ENCODE measurements at places on chromosomes 2 and 18. TPM values are rescaled to one million over a fixed set of nuclear protein-coding genes. Genes with fewer than 3 reads are reported as not detected.

- no peak for DNase-seq
Observed at GRCh38 chr18:49490246-49490762, 3.3 kb upstream of the C18orf32 start.

Gene MARCO
- 122 TPM for total RNA-seq

Gene ZNF892
- total RNA-seq: 5.0 TPM

DNA sequence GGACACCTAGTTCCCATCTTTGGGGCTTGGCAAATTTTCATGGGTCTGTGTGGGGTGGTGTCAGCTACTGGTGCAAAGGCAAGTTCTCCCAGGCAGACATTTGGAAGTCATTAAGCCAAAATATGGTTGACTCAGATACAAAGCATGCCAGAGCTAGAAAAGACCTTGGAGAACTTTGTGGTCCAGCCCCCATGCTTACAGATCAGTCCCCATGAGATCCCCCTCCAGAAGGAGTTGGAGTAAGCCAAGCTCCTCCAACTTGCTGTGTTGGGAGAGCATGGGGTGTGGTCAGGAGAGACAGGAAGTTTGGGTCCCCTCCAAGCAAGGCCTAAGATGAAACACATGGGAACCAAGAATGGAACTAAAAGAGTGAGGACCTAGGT lies 224.5 kb downstream of the CYP26B1 start:
- no peak for DNase-seq

- DNase-seq: no peak
Observed at GRCh38 chr2:106547164-106547903, 60.2 kb downstream of the CD8B2 start.

DNA sequence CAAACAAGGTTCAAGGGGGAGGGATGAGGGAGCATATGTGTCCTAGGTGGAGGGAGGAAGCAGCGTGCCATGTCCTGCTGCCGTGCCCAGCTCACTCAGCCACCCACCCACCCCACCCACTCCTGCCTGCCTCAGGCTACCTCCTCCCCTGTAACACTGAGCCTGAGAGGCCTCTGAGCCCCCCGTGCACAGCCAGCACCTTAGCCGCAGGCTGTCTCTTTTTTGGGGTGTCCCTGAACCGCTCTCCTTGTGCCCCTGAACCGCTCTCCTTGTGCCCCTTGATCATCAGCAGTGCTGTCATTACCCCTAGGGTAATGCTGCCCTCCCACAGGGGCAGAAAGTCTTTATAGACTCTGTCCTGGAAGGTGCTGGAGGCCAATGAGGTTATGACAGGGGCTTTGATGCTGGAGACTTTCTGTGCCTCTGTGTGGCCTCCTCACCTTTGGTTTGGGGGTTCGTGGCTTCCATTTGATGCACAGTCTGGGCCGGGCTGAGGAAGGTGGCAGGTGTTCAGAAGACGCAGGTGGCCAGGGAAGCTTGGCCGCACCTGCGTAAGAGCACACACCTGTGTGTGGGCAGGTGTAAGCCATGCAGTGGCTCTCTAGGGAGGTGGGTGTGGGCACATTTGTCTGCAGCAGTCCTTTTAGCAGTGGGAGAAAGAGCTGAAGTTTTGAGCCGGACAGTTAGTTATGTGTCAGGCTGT lies 140.0 kb downstream of the SEPTIN10 start:
- DNase-seq: no peak

Gene MYL12A
- total RNA-seq: 556 TPM

Gene FKBP7
- 25.9 TPM for total RNA-seq

DNA sequence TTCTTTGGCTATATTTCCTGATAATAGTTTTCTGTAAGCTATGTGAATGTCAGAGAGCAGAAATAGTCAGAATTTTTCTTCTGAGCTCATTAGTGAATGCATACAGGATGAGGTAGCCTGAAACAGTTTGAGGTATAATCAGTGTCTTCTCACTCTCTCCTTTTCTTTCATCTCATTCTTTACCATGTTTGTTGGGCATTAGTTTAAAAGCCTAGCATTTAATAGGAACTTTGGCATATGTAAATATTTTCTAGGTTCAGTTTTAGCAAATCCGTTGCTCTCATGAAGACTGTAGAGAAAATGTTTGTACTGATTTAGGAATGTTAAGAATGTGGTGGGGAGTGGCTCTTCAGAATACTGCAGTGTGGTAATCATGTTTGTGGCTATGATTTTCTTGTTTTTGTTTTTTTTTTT lies 119.4 kb downstream of the PARD3B start:
- DNase-seq: no peak
